Vagina (tissue), 2 donors: ENCODE measurements at places on chromosomes 2 and 18. TPM values are rescaled to one million over a fixed set of nuclear protein-coding genes. Genes with fewer than 3 reads are reported as not detected.
A peak's percentile ranks its signal among the peaks of the same experiment; 100 is the strongest.

DNA sequence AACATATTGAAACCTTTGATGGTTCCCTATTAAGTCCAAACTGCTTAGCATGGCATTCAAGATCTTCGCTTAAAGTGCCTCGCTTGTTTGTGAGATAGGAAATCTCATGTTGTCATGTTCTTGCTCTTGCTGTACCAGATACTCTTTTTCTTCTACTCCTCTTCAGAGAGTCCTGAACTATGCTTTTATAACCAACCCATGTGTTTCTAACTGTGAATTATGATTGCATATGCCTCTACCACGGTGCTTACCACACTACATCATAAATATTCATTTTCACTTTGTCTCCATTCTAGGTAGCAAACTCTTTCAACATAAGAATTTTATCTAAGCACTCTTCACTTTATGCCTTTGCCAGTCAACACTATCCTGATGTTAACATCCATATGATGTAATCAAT is 23.6 kb downstream of the STAT4 start:
- no peak overlapping the region for H3K27ac ChIP-seq
- no peaks in the 10 kb centered on the region for H3K4me1 ChIP-seq
- no peak overlapping the region for H3K4me3 ChIP-seq
- DNase-seq: no peak
- no peaks in the 10 kb centered on the region for H3K27me3 ChIP-seq

DNA sequence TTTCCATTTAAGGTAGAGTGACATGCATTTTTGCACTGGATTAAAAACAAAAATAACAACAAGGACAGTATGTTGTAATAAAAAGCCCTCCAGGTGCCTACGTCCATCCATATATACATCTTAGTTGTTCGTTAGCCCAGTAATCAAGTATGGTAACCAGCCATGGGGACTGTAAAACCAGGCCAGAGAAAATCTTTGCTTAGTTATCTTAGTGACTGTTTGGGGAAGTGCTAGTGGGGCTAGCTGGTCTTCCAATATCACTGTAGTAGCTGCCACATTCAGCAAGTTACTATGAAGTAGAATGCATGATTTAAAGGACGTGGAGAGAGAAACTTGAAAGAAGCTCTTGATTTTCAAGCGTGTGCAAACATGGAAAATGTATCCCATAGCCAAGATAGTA is 95.9 kb upstream of the STON1 start:
- no peaks in the 10 kb centered on the region for H3K4me1 ChIP-seq
- no peak overlapping the region for H3K27ac ChIP-seq
- no peak for DNase-seq
- no peak overlapping the region for H3K4me3 ChIP-seq

DNA sequence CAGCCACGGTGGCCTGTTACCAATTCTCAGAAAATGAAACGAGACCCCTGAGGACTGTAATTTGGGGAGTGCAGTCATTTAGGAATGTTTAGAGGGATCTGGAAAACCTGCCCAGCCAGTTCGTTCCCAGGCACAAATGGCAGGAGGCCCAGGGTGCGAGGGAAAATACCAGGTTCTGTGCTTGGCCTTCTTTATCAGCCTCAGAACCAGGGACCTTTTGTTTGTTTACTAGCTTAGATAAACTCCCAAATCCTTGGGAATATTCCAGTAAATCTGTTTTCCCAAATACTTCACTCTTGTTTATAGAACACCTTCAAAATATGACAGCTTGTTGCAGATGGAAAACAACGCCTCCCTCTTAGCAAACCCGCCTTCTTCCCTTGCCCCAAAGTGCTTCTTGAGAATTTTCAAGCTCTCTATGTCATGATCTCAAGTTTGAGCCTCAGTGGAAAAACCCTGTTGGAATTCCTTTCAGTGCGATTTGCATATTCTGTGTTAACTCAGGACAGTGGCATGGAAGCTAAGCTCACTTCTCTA is 400.3 kb upstream of the SMIM21 start:
- no peaks in the 10 kb centered on the region for H3K27me3 ChIP-seq
- no peaks in the 10 kb centered on the region for H3K4me1 ChIP-seq
- H3K4me3 ChIP-seq: no peak overlapping the region
- DNase-seq: no peak
- H3K36me3 ChIP-seq: no peaks in the 10 kb centered on the region

GRCh38 chr2:227973241-227973640 is 101.8 kb downstream of the DAW1 start:
- no peaks in the 10 kb centered on the region for H3K27me3 ChIP-seq
- no peak overlapping the region for H3K27ac ChIP-seq

DNA sequence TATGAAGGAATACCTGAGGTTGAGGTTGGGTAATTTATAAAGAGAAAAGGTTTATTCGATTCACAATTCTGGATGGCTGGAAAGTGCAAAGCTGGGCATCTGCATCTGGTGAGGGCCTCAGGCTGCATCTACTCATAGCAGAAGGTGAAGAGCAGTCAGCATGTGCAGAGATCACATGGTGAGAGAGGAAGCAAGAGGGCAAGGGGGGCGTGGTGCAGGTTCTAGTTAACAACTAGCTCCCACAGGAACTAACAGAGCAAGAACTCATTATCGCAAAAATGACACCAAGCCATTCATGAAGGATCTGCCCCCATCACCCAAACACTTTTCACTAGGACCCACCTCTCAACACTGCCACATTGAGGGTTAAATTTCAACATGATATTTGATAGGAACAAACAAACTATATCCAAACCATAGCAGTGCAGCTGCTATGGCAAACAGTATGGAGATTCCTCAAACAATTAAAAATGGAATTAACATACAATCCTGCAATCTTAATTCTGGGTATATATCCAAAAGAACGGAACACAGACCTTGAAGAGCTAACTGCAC is 72.8 kb upstream of the LDLRAD4 start:
- no peaks in the 10 kb centered on the region for H3K27me3 ChIP-seq
- H3K36me3 ChIP-seq: no peaks in the 10 kb centered on the region
- DNase-seq: no peak
- H3K27ac ChIP-seq: no peak overlapping the region
- no peaks in the 10 kb centered on the region for H3K4me1 ChIP-seq

- H3K27ac ChIP-seq: no peak overlapping the region
- peak; percentile 70 for DNase-seq
- no peaks in the 10 kb centered on the region for H3K4me1 ChIP-seq
- no peaks in the 10 kb centered on the region for H3K27me3 ChIP-seq
- H3K4me3 ChIP-seq: no peak overlapping the region
Observed at GRCh38 chr2:127594116-127594591, 51.8 kb upstream of the GPR17 start.

- H3K27me3 ChIP-seq: no peaks in the 10 kb centered on the region
- H3K36me3 ChIP-seq: no peaks in the 10 kb centered on the region
- H3K27ac ChIP-seq: no peak overlapping the region
- no peaks in the 10 kb centered on the region for H3K4me1 ChIP-seq
- DNase-seq: no peak
Observed at GRCh38 chr18:37516361-37516853, 49.2 kb downstream of the CELF4 start.

GRCh38 chr2:176128982-176129796 is at the start of gene HOXD8:
Gene HOXD8, plus strand, starts transcription at chr2:176129705. Its CDS starts 662 bp downstream, at chr2:176130367.
- DNase-seq: no peak
- H3K27ac ChIP-seq: peak within 1 kb of the TSS; percentile 83
- H3K36me3 ChIP-seq: no peaks in the 10 kb centered on the region

FKBP1B gene
- 14.2 TPM for total RNA-seq
